ENCODE measurements at places on chromosomes 7 and 10.
A peak's percentile ranks its signal among the peaks of the same experiment; 100 is the strongest.

DNA sequence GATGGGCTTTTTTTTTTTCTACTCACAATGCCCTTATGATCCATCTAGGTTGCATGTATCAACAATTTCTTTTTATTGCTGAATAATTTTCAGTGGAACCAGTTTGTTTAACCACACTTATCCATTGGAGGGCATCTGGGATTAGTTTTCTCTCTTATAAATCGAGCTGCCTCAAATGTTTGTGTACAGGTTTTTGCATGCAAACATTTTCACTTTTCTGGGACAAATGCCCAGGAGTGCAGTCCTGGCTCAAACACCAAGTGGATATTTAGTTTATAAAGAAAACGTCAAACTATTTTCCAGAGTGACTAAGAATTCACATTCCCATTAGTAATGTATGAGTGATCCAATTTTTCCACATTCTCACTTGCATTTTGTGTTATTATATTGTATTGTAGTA, 313.4 kb downstream of the CXCL12 start:
- peak; percentile 13 for DNase-seq

- DNase-seq: peak; percentile 98
Measured at GRCh38 chr10:122307669-122308416, 36.7 kb downstream of the BTBD16 start.

GRCh38 chr7:74097937-74098614, 14.5 kb downstream of the LIMK1 start:
- peak; percentile 96 for DNase-seq

DNA sequence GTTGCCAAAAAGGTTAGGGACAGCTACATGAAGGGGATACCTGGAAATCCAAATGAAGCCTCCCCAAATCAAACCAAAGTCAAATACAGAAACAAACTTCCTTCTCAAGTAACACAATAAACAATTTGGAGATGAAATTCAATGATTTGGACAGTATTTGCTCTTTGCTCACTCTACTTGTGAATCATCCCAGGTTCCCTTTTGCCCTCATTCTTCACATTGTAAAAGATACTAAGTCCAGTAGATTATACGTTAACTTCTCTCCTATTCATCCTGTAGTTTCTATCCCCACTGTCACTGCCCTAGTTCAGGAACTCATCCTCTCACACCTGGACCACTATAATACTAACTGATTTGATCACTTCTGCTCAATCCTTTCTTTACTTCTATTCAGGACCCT, 28.3 kb downstream of the FZD1 start:
- no peak for DNase-seq

DNA sequence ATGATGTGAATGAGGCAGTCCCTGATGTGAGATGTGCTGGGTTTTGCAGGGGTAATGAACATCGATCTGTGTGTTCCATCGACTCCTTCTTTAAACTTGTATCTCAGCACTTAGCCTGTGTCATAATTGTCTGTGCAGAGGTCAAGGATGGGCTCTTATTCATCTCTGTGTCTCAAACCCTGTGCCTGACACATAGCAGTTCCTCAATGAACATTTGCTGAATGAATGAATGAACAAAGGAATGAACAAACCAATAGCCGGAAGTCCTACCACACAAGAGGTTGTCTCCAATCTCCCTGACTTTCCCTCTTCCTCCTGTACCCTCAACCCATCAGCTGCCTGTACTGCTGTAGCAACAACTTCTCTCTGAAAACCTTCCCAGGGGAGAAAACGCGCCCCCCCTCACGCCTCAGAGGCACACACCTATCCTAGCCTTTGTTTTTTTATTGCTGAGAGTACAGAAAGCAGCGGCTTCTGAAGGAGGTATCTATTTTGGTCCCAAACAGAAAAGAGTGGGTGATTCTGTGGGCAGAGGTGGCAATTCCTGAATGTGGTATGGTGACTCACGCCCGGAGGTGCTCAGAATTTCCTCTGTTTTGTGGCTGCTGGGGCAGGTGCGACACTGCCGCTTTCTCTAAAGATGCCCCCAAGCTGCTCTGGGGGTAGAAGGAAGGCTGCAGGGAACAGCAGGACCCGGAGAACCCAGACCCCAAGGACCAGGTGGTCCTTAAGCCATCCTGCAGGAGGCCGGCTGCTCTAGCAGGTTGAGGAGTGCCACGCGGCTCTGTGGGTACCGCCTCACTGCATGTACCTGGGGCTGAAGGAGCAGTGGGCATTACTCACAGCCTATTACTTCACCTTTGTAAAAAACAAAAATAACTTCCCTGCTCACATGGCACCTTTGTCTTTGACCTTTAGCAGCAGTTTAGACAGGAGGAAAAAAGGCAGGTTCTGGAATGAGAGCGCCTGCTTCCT, 9.6 kb downstream of the IL2RA start:
- DNase-seq: no peak
